ENCODE measurements at places on chromosomes 11 and 22.
A peak's percentile ranks its signal among the peaks of the same experiment; 100 is the strongest.

- DNase-seq, result no peak
Measured at GRCh38 chr11:121281698-121282097, 10.9 kb upstream of the SC5D start.

GRCh38 chr11:34327804-34328631 lies 29.8 kb downstream of the ABTB2 start:
- DNase-seq, result no peak

DNA sequence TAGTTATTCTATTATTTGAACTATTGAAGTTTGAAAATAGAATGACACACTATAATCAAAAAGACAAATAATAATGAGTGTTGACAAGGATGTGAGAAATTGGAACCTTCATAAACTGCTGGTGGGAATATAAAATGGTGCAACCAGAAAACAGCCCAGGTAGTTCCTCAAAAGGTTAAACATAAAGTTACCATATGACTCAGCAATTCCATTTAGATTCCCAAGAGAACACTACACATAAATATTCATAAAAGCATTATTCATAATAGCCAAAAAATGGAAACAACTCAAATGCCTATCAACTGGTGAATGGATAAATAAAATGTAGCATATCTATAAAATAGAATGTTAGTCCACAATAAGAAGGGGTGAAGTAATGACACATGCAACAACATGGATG lies 21.7 kb downstream of the CCDC73 start:
- no peak for DNase-seq

- DNase-seq, result no peak
Measured at GRCh38 chr22:45977003-45977411, at the start of gene WNT7B. TSS of gene WNT7B (minus strand) at chr22:45977162. CDS start at chr22:45976754, 408 bp downstream.

DNA sequence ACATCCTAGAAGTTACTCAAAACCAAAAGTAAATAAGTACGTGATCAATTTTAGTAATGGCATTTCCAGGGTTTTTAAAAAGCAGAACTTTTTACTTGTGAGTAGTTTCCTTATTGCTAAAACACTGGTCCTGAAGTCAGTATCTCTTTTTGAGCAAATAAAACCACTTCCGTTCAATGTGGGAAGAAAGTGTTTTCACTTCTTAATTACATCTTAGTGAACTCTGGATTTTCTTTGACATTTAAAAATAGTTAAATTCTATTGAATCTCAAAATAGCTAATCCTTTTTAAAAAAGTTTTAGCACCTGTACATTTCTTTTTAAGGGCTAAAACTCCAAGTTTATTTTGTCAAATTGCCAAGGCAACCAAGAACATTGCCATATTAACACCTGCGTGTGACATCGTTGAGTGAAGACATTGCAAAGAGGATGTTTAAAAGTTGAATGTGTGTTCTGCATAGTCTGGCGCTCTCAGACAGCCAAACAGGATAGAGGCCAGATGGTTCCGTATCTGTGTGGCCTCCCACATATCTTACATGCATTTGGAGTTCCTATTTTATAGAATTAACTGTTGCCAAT lies 17.2 kb upstream of the OR5B21 start:
- no peak for DNase-seq

DNA sequence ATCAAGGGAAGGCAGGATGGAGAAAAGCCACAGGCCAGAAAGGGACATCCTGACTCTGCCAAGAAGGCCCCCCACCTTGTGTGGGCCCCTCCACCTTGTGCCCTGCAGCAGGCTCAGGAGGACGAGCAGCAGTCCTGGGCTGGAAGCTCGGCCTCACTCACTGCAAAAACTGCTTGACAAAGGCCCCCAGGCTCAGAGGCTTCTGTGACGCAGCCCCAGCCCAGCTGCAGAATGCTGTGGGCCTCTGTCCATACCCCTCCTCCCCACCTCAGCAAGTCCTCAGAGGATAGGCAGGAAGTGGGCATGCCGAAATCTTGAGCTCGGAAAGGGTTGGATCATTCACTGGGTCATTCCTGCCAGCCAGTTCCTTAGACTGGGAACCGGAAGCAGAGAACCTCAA lies 61.9 kb downstream of the NRXN2 start:
- DNase-seq, result peak; percentile 34

GRCh38 chr11:101363706-101364275 lies 220.0 kb downstream of the TRPC6 start:
- DNase-seq, result no peak

DNA sequence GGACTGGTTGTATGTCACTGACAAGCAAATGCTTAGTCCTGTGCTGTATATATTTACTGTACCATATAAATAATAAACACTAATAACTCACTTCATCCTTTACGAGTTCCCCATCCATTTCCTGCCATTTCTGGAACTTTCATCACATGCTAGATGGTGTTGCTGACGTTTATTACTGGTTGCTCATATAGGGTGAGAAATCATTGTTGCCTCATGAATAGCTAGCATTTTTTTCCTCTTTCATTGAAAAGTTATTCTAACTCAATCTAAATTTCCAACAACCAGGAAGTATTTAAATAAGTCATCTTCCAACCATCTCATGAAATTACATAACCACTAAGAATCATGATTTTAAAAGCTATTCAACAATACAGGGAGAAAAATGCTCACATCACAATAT lies 88.6 kb upstream of the RCN1 start:
- DNase-seq, result no peak

GRCh38 chr11:64890522-64890939 lies 12.1 kb upstream of the EHD1 start:
- DNase-seq, result no peak

DNA sequence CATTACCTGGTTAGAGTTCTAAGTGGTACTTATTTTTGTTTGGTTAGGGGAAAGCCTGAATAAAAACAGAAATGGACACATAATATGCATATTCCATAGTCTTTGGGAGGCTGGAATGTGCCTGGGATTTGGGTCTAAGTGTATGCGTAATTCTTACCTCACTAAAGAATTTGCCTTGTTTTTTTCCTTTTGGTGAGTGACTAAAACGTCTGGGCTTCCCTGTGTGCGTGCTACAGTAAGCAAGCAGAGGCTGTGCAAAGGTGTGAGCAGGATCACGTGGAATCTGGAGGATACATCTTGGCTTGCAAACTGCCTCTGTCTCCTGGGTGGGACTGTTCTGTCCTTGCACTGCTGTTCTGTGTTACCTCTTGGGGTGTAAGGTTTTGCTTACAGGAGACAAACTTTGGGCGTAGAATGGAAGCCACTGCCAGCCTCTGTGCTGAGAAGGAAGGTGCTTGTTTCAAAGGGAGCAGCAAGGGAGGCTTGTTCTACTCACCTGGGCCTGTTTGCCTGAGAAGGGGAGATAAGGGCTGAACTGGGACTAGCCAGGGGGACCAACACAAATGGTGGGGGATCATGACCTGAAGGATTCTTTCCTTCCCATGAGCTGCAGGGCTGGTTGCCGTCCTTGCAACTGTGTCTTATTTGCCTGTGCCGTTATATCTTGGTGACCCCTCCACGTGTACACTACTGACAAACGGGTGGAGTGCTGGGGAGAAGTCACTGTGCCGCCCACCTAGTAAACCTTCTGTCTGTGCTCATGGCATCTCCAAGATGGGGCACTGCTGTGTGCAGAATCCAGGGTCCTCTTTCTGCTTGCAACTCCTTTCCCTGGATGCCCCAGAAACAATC lies 4.5 kb downstream of the NEAT1 start:
- peak; percentile 44 for DNase-seq

- DNase-seq, result no peak
Measured at GRCh38 chr22:37781434-37782059, 26.2 kb upstream of the GCAT start.

DNA sequence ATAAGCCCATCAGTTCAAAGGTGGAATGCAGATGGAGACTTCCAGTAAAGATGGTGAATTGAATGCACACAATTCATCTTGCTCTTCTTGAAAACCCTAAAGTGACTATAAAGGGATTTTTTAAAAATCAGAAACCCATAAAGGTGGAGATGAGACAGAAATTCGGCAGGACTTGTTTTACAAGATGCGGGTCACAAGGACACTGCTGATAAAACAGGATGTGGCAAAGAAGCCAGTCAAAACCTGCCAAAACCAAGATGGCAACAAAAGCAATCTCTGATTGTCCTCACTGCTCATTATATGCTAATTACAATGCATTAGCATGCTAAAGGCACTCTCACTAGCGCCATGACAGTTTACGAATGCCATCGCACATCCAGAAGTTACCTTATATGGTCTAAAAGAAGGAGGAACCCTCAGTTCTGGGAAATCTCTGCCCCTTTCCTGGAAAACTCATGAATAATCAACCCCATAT lies 137.1 kb downstream of the NECTIN1 start:
- no peak for DNase-seq

GRCh38 chr11:22666688-22667439 lies 453 bp downstream of the GAS2 start:
- peak; percentile 7 for DNase-seq

DNA sequence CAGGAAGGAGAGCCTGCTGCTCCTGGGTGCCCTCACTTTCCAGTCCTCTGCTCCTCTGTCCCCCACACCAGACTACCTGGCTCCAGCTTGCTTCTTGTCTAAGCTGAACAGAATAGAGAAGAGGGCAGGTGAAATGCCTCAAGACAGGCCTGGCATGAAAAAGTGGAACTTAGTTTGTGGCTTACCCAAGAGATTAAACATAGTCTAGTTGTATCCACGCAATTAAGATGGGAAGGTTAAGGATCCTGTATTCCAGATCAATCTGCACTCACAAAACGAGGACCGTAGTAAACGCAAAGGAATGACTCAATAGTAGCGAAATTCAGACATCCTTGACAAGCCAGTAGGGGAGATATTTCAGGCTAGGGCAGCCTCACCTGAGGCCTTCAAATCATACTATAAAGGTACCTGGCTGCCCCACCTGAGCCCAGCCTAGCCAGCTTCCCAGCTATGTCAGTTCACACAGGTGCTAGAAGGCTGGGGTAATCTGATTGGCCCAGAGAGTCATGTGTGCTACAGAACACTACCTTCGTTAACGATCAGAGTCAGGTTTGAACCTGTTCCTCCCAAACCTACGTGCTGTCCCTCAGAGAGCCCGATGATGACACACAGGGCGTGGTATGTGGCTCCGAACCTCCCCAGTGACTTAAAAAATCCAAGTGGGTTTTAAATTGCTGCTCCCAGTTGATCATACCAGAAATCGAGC lies 46.5 kb downstream of the AHNAK start:
- DNase-seq, result no peak

DNA sequence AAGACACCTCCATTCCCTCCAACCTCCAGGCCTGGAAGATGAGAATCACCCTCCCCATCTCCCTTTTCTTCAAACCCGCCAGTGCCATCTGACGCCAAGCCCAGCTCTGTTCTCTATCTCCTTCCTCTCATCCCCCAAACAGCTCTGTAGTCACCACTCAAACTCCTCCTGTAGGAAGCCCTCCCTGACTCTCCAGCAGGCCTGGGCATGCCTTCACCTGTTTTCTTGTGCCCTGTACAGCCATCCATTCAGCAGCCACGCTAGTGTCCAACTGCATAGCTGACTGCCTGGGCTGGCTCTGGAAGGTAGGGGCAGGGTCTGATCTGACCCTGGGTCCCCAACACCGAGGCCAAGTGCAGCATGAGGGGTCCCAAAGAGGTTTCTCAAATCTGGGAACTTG lies 25.0 kb downstream of the GDPD5 start:
- no peak for DNase-seq

- no peak for DNase-seq
Measured at GRCh38 chr22:44616882-44617655, 84.9 kb upstream of the PRR5 start.

GRCh38 chr22:45997077-45997776 lies 20.3 kb upstream of the WNT7B start:
- peak; percentile 96 for DNase-seq

DNA sequence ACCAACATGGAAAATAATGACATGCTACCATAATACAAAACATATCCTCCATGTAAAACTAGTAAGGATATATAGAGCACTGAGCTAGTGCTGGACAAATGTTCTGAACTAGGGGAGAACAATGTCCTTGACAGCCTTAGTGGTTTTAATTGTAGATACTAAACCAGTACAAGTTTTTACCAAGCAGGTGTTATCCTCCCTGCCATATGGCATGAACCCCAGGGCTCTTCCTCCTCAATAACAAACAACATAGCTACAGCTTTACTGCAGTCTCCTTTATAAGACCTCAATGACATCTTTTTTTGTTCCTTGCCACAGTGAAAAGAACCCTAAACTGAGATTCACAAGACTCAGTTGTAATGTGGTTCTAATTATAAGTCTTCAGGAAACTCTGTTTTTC lies 70.2 kb upstream of the GDPD4 start:
- no peak for DNase-seq

DNA sequence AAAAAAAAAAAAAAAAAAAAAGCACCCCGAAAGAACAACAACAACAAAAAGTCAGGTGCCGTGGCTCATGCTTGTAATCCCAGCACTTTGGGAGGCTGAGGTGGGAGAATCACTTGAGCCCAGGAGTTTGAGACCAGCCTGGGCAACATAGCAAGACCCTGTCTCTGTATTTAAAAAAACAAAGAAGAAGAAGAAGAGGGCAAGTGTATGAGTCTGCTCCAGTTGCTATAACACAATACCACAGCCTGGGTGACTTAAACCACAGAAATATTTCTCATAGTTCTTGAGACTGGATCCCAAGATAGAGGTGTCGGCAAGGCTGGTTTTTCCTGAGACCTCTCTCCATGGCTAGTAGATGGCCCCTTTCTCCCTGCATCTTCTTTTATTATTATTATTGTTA lies 12.4 kb downstream of the CRYBA4 start:
- DNase-seq, result no peak

DNA sequence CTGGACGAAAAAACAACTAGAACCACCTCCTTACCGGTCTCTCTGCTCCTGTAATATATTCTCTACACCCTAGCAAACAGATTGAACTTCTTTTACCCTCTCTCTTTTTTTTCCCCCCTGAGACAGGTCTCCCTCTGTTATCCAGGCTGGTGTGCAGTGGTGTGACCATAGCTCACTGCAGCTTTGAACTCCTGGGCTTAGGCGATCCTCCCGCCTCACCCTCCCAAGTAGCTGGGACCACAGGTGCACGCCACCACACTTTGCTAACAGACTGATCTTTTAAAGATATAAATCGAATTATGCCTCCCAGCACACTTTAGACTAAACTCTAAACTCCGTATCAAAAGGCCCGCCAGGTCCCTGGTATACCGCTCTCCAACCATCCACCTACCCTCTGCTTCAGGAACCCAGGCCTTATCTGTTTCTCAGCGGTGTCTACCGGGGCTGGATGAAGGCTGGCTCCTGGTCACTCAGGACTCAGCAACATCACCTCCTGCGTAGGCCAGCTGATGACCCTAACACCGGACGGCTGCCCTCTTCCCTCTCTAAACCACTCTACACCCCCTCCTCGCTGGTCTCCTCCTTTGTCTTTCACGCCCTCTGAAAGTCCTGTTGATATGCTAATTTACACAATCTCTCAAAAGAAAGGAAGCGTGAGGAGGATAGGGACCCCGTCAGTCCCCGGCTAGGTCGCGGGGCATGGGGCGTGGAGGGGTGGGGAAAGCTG lies 745 bp downstream of the C22orf39 start:
- DNase-seq, result peak; percentile 16

Measured in kidney capillary endothelial cell (primary cell).